MG63 (cell line): ENCODE measurements at places on chromosomes 4 and X.

DNA sequence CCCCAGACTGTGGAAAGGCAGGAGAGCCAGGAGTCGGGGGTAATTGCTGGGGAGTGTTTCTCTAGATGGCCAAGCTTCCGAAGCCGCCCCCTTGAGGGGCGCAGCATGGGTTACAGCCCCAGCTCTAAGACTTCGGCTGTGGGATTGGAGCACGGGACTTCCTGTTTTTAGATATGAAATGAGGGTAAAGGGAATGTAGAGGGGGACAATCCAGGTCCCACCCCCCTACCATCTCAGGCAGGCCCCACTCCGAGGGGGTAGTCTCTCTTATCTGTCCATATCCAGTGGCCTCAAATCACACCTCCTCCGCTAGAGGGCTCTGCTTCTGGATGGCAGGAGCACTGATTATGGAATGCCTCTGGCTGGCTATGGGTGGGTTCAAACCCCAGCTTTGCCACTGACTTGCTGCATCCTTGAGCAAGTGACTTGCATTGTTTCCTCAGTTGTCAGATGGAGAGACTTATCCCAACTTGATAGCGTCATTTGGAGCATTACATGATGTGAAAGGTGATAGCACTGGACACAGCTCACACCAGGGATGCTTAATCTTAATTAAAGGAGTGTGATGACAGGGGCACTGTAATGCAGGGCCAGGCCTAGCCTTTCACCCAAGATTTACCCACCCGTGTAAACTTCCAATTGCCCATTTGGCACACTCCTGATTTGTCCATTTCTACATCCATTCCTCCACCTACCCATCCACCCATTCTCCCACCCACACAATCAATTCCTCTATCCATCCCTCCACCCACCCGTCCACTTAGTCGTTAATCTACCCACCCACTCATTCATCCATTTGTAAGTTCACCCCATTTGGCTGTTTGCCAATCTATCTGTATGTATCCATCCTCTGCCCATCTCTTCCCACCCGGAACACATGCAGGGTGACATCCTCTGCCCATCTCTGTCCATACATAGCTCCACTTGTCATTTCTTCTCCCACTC lies 848 bp upstream of the KCND1 start:
- DNase-seq = peak; percentile 20

DNA sequence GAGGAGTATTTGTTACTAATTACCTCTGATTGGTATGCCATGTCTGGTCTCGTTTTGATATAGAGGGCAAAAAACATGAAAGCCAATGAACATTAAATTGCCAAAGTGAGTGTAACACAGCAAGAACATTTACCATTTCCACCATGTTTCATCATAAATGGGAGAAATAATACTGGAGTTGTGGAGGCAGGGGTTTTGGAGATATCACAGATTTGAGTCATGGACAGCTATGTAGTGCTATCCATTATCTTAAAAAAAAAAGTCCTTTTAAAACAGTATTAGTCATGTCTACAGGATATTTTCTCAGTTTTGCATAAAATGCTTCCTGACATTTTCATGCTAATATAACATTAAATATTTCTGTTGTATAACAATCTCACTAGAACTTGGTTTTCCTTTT lies 301.2 kb downstream of the IL1RAPL1 start:
- no peak for DNase-seq

DNA sequence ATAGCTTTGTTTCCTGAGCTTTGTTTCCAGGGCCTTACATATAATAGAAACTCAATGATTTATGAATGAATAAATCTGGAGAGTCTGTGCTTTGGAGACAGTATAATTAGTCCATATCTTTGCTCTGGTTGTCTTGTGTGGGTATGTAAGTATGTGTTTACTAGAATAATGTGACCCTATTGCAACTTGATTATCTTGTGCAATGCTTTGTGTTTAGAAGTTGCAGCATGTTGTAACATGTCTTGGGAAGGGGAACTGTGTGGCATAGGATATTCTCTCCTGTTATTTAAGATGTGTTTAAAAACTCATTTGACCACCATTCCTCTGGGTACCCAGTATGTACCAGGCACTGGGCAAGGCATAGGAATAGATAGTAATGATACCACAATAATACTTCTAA lies 6.1 kb downstream of the SPATA18 start:
- no peak for DNase-seq

DNA sequence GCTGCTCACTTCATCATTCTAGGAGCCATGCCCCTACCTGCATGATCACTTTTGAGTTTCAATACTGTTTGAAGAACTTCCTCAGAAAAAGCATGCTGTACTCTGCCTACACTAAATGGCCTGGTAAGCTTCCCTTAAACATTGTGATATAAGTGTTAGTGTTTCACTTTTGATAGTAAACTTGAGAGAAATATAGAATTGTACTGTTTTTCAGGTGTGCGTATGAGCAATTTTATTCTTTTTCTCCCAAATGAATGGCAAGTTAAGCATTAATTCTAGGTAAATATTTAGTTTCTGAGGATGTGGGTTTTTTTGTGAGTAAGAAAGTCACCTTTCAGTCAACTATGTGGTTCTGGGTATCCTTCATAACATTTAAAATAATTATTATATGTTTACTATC lies 484.5 kb downstream of the IL15 start:
- DNase-seq = no peak

DNA sequence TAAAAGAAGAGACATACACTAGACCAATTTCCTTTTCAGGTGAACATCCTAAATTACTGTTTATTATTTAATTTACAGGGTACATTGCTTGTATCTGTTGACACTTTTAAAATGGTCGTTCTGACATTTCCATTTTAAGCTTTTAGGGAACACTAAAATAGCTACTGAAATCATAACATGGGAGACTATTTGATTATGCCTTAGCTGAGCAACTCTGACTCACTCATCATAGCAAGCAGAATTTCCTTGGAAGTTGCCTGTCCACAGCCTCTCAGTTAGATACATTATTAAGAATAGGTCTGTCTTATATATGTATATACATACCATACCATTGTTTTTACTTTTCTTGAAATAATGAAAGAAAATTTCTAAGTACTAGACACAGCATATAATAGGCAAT lies 22.0 kb downstream of the GUCY1B1 start:
- no peak for DNase-seq

DNA sequence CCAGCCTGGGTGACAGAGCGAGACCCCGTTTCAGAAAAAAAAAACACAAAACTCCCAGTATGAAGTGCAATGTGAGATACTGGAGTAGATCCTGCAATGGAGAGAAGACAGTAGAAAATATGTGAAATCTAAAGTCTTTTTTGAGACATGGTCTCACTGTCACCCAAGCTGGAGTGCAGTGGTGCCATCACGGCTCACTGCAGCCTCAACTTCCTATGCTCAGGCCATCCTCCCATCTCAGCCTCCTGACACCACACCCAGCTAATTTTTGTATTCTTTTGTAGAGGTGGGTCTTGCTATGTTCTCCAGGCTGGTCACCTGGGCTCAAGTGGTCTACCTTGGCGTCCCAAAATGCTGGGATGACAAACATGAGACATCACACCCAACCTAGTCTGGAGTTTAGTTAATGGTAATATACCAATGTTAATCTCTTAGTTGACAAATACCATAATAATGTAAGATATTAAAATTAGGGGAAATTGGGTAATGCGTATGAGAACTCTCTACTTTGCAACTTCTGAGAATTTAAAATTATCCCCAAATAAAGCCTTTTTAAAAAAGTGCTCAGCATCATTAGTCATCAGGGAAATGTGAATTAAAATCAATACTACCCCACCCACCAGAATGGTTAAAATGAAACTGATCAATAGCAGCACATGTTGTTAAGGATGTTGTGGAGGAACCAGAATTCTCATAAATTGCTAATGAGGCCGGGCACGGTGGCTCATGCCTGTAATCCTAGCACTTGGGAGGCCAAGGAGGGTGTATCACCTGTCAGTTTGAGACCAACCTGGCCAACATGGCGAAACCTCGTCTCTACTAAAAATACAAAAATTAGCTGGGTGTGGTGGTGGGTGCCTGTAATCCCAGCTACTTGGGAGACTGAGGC lies 15.0 kb downstream of the RBMX start:
- DNase-seq = no peak

DNA sequence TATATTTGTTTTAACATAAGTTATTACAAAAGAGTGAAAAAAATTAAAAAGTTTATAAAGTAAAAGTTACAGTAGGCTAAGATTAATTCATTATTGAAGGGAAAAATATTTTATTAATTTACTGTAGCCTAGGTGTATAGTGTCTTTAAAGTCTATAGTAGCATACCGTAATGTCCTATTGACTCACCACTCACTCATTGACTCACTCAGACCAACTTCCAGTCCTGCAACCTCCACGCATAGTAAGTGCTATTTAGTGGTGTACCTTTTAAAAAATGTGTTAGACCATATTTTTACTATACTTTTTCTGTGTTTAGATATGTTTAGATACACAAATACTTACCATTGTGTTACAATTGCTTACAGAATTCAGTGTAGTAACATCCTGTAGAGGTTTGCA lies 841.1 kb downstream of the CENPC start:
- DNase-seq = no peak

GRCh38 chrX:30593440-30594200 lies 16.1 kb upstream of the TASL start:
- no peak for DNase-seq

DNA sequence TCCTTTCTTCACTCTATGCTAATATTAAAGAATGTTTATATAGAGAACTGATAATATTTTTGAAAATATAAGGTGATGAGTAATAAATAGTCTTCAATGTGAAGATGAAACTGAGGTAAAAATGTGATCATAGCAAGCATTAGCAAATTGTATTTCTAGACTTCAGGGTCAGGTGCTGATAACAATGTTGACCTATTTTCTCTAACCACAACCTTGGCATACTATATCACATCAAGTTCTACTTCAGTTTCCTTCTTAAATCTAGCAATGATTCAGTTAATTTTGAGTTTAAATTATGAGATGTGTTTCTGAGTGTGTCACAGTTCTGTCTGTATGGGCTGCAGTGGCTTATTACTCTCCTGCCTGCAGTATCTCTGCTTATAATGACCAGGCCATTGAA lies 209.4 kb downstream of the RAPGEF2 start:
- no peak for DNase-seq

DNA sequence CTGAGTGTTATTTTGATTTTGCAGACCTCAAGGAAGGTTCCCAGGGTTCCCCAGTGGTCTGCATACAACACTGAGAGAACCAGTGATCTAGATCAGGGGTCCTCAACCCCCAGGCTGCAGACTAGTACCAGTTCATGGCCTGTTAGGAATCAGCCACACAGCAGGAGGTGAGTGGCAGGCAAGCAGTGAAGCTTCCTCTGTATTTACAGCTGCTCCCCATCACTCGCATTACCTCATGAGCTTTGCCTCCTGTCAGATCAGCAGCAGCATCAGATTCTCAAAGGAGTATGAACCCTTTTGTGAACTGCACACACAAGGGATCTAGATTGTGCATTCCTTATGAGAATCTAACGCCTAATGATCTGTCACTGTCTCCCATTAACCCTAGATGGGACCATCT lies 28.5 kb downstream of the EDNRA start:
- no peak for DNase-seq

- DNase-seq = no peak
These were observed 169.7 kb upstream of the SH3RF1 start for GRCh38 chr4:169440446-169440845.

DNA sequence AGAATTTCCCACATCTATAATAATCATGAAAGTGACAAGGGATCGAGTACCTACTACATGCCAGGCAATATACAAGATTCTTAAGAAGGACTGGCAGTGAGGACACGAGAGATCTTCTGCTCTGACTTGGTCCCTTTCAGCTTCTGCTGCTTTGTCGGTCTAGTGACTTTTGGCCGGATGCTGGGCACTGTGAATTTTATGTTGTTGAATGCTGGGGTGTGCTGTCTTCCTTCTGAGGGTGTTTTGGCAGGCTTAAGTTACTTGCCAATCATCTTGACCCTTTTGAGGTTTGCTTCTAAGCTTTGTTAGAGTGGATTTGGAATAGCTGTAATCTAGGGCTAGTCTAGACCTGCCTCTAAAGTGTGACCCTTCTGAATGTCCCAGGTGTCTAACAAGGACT lies 23.5 kb downstream of the NAT8L start:
- DNase-seq = no peak

DNA sequence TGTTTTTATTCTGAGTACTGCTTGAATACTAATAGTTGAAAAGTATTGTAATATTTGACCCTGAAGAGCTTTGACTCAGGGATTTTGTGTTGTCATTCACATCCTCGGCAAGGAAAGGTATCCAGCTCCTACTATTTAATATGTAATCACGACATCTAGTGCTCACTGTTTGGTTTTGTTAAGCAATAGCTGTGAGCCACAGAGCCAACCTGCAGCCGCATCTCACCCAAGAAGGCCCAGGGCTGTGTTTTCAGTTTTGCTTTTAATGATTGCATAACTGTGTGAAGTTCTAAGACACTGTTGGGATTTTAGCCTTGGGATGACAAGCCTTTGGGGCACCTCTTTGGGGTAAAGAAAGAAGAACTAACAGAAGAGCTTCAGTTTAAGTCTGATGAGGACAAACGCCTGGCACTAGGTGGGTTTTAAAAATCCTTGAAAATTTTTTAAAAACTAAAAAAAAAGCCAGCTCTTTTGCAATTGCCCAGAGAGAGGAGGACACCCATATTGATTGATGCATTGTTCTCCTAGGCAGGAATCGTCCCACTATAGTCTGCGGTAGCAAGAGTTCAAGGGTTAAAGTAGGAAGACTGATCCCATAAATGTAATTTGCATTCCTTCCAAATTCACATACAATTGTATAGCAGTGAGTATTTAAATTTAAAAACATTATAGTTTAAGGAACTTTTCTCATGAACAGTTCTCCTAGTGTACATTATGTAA lies 157.8 kb downstream of the RELL1 start:
- no peak for DNase-seq

- DNase-seq = no peak
These were observed 55.8 kb downstream of the IL1RAPL2 start for GRCh38 chrX:104621781-104622180.

DNA sequence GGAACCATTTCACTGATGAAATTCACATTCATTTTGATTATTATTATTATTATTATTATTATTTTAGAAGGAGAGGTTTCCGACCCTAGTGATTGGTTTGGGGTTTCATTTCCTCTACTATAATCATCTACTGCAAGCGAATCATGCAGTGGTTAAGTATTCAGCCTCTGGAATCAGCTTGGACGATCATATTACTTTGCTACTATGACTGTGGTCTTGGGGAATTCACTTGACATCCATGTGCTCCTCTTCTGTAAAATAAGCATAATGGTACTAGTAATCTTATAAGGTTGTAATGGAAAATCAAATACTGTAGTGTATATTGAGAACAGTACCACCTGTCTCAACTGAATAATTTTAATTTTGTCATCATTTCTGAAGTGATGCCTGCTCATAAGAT lies 132.1 kb upstream of the SLC4A4 start:
- DNase-seq = no peak

GRCh38 chr4:73864365-73864764 lies 4.8 kb upstream of the CXCL1 start:
- no peak for DNase-seq

DNA sequence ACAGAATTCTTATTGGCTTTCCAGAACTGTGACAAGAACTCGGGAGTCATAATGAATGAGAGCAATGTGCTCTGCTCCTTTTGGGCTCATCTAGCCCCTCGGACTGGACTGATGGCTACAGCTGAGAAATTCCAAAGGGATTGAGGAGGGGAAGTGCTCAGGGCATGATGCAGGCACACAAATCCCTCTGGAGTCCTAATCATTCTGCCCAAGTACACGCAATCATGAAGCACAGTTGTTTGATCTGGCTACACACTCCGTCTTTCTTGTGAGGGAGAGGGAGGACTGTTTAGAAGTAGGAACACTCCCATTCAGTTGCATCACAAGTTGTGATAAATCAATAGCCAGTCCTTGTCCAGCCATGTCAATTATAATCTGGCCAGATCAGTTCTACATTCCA lies 237.5 kb downstream of the COL25A1 start:
- no peak for DNase-seq
